ENCODE measurements at places on chromosomes 7 and 10.

DNA sequence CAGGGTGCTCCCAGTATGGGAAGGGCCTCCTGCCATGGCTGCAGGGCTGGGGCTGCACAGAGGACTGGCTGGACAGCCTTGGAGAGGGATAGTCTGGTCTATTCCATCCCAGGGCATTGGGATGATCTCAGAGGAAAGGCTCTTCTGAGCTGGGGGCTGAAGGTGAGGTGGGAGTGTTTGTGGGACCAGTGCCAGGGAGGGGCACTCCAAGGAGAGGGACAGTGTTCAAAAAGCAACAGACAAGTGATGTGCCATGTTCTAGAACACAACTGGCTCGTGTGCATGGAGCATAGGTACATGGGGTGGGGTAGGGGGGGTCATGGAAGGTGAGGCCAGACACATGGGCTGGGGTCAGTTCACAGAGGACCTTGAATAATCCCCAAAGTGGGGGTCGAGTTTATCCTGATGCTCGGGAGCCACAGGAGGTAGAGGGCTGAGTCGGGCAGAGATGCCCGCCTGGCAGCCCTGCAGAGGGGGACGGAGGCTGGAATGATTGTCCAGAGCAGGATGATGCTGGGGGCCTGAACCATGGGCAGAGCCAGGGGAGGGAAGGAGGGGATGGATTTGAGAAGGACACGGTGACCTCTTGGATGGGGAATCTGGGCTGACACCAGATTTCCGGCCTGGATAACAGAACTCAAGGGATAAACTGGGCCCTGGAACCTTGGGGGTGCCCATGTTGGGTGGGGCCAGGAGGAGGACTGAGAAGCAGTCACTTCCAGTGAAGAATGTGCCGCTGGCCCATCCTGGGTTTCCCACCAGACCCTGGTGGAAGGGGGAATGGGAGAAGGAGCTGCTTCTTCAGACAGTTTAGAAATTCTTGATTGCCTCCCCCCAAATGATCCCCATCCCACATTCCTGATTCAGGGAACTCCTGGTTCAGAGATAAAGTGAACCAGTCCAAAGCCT is 50.4 kb downstream of the NEURL1 start:
- DNase-seq, result no peak

DNA sequence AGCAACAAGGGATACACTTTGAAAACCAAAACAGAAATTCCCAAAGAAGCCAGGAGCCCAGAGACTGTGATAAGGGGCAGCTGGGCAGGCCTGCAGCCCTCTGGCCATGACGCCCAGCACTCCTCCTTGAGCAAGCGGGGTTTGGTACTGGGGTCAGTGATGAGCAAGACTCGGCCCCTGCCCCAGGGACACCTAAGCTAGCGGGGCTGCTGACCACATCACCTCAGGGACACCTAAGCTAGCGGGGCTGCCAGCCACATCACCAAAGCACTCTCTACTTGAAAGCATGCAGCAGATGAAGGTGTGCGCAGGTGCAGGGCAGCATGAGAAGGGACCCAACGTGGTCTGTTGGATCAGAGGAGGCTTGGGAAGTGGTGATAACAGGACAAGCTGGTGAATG is 108.0 kb upstream of the PPP2R2D start:
- no peak for DNase-seq

- DNase-seq, result no peak
These were observed 12.9 kb upstream of the DENND2A start for GRCh38 chr7:140653319-140654108.

GRCh38 chr7:156059369-156059768 is 247.1 kb upstream of the SHH start:
- no peak for DNase-seq

GRCh38 chr7:142790555-142790954 is 19.8 kb downstream of the PRSS2 start:
- DNase-seq, result no peak

GRCh38 chr10:131567279-131568162 is 256.0 kb upstream of the TCERG1L start:
- DNase-seq, result no peak

DNA sequence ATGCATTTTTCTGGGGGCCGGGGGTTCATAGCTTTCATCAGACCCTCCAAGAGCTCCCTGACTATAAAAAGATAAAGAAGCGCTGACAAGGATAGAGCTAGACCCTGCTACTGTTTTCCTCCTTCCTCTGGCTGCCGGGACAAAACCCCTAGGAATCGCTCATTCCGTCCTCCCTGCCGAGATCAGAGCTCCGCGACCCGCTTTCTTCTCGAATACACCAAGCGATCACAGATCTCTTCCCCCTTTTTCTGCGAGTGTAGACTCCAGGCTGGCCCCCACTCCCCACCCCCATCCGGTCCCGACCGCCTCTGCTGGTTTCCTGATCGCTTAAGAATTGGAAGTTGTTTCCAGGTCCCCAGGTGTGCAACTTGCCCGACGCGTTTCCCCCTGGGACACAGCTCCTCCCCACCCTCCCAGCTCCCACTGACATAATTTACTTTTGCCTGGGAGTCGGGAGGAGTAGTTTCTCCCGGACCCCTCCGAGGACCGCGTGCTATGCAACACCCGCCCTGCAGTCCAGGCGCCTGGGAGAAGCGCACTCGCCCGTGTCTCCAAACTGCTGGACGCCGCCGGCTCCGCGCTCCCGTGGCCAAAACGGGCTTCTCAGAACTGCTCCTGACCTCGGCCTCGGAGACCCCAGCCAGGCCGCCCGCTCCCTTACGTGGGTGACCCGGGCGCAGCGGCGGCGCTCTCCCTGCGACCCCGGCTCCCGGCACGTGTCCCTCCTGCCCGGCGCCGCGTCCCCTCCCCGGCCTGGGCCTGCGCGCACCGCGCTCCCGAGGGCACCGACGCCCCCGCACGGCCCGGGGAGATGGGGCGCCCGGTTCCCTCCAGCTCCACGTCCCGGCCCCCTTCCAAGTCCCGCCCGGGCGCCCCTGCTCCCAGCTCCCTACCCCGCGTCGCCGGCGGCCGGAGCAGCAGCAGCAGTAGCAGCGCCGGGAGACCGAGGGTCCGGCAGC is 552 bp downstream of the IL15RA start:
- peak; percentile 50 for DNase-seq

GRCh38 chr7:118720632-118721031 is 496.1 kb downstream of the ANKRD7 start:
- DNase-seq, result no peak

- DNase-seq, result no peak
These were observed 12.4 kb downstream of the GNAT3 start for GRCh38 chr7:80499350-80499953.

DNA sequence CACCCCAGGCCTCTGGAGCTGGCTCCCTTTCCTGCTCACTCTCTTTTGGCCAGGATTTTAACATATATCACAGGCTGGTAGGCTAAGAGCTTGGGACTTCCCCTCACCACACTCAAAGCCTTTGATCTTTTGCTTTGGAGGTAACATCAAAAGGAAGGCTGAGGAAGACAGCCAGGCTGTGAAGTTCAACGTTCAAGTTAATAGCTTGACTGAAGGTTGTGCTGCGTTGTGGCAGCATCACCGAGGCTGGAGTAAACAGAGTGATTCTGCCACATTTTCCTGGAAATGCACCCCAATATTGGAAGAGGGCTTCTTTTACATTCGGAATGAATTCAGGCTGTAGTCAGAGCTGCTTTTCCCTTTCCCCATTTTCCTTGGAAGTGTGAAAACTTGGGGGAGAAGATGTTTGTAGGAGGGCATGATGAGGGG is 57.3 kb downstream of the TCF7L2 start:
- DNase-seq, result peak; percentile 8

GRCh38 chr7:30467271-30467670 is 11.3 kb downstream of the NOD1 start:
- no peak for DNase-seq

DNA sequence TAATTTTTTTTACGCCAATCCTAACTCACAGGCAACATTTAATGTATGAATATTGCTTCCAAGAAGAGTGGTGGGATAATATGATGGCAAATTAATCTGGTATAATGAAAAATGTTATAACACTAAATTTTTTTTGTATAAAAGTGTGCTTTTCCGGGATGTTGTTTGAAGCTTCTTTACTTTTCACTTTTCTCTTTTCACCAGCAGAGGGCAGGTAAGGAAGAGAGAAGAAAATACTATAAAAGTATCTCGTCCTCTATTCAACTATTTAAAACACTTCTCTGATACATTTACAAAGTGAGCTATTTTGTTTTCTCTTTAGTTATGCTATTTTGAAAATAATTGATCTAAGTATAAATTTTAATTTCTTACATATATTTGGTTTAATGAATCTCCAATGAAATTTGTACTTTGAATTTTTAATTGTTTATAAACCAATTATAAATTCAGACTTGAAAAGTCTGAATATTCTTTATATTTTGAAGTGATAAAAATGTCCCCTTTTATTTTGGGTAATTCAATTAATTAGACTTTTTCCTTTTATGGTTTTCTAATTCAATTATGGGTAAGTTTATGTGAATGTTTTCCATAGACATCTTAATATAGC is 20.7 kb upstream of the CFTR start:
- no peak for DNase-seq

DNA sequence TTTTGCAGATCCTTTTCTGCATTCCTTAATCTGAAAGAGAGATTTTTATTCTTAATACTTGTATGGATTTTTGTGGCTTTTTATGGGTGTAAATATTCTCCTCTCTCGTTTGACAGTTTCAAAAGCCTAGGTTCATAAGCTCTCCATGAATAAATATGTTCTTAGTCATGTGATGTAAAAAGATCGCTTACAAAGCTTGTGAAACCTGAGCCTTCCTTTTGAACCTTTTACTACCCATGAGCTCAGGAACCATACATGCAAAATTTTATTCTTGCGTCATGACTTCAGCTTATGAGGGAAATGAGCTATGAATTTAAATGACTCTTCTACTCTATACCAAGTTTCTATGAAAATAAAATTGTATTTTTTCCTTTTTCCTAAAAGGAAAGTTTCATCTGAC is 98.7 kb downstream of the POLL start:
- DNase-seq, result no peak

DNA sequence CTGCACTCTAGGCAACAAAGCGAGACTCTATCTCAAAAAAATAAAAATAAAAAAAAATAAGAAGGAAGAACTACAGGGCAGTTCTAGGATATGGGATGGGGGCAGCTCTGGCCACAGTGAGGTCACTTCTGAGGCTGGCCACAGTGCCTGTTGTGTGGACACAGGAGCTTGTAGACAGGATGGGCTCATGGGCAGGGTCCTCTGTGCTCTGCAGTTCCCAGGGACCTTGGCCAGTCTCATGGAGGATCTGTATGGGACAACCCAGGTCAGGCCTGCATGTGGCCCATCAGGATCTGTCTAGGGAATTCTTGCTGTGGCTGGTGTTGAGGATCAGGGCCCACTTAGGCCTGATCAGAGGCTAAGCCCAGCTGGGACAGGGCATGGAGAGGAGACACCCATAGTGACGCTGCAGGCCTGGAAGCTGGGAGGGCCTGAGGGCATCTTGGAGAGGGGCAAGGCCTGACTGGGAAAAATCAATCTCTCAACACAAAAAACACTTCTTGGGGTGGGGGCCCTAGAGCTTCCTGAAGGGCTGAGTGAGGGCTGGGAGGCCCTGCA is 19.4 kb upstream of the PAX2 start:
- DNase-seq, result no peak

DNA sequence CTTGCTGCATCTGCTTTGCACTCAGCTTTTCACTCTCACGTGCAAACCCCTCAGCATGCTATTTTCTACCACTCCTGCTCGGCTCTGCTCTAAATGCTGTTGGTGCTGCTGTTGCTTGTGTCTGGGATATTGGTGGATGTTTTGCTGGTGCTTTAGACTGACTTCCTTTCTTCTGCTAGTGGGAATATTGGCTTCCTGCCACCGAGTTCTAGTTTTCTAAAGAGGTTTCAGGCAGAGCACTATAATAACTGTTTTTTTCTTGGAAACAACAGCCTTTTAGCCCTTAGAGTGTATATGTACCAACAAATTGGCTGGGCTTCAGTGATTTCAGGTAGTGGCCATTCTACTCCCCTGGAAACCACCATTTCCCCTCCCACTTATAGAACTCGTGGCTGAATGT is 27.8 kb downstream of the TMEM236 start:
- no peak for DNase-seq

DNA sequence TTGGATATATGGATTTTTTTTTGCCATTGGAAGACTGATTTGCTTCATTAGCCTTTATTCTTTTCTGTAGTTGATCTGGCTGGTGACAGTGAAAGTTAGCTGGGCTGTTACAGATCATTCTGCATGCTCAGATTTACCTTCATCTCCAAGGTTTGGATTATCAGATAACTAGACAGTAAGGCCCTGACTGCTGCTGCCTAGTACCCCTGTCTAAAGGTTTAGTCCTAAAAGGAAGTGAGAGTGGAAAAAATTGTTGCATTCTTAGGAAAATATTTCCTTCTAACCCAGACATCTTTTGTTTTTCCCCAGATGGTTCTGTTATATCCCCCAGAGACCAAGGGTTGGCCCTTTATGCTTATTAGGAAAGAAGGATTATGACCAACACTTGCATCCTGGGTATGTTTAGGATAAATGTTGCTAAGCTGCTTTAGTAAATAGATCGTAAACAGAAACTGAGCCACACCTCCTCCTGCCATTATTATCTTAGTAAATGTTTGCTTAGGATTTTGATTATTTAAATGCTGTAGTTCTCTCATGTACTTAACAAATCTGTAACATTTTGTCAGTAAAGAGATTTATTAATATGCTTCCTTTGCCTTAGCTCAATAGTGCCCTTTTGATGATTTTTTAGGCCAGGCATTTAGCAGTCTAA is 44.4 kb downstream of the MCU start:
- DNase-seq, result no peak

Data from stimulated activated CD4-positive, alpha-beta T cell treated with anti-CD3 and anti-CD28 coated beads, Interleukin-12 subunit alpha, Interleukin-12 subunit beta, amount 100 ng/mL, for 4 hours (primary cell).